H1 (cell line): ENCODE measurements at places on chromosomes 6 and 20.

- no peak for DNase-seq
Measured at GRCh38 chr6:155123520-155123919, 128.4 kb downstream of the TIAM2 start.

GRCh38 chr20:37469531-37469930, 51.5 kb upstream of the NNAT start:
- DNase-seq = no peak

- DNase-seq = peak; percentile 31
Measured at GRCh38 chr6:161618831-161619454, 345.1 kb upstream of the AGPAT4 start.

- no peak for DNase-seq
Measured at GRCh38 chr6:75642311-75642710, 40.6 kb downstream of the SENP6 start.

GRCh38 chr20:39877788-39878187, 811.2 kb downstream of the MAFB start:
- DNase-seq = no peak

- DNase-seq = no peak
Measured at GRCh38 chr6:8084586-8084985, 17.8 kb downstream of the EEF1E1 start.

DNA sequence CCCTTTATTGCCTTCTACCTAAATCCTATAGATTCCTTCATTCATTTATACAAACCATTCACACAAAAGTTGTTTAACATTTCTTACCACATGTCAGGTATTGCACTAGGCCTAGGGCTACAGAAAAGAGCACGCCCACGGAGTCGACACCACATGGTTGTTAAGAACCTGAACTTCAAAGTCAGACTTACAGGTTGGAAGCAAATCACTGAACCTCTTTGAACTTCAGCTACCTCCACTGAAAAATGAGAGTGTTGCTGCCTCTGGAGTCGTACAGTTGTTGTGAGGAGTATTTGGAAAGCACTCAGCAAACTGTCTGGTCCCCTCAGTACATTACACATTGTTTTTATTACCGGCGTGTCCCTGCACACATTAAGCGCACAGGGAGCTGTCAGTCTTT, 3.3 kb upstream of the SLPI start:
- DNase-seq = no peak

GRCh38 chr6:160960839-160961238, 30.7 kb upstream of the MAP3K4 start:
- DNase-seq = no peak

- no peak for DNase-seq
Measured at GRCh38 chr20:40575851-40576250, 113.2 kb downstream of the MAFB start.

GRCh38 chr6:130827247-130828149, at the start of gene SMLR1:
Gene SMLR1 (plus strand): TSS chr6:130827406. CDS start chr6:130827414, 8 bp downstream.
- no peak for DNase-seq

GRCh38 chr6:139841794-139842215, 467.4 kb upstream of the CITED2 start:
- no peak for DNase-seq

- no peak for DNase-seq
Measured at GRCh38 chr6:55882718-55883569, 7.6 kb upstream of the BMP5 start.

DNA sequence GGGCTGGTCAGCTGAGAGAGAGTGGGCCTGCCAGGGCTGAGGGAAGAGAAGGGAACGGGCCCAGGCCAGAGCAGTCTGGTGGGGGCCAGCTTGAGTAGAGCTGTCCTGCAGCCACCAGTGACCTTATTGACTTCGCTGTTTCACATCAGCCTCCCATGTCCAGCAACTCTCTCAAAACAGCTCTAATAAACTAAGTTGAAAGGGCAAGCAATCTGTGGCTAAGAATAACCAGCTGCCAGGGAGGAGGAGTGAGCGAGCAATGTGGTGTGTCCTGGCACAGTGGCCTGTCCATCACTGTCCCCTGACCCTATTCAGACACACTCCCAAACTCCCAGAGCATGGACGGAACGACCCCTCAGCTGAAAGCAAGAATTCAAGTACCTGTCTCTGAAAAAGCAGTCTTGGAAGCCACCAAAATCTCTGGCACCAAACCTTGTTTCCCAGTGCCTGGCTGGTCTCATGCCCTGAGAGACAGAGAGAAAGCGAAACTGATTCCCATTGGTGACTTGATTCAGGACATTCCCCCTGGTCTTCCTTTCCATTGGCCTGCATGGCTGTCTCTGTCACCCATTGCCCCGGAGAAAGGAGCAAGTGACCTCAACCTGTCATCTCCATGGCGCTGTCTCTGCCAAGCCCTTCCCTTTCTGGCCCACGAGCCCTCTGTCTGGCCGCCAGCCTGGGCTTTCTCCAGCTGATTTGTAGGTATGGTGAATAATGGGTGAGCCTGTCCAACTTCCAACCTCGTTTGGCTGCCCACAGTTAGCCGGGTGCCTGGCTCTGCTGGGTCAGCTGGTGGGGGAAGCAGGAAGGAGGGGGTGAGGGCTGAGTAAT, at the start of gene DDO:
TSS of gene DDO (minus strand) at position 490 of the 831 bp plus-strand sequence. CDS start 2,113 bp downstream, outside the sequence.
- DNase-seq = no peak

GRCh38 chr6:88982720-88983119, 19.3 kb upstream of the RNGTT start:
- no peak for DNase-seq

DNA sequence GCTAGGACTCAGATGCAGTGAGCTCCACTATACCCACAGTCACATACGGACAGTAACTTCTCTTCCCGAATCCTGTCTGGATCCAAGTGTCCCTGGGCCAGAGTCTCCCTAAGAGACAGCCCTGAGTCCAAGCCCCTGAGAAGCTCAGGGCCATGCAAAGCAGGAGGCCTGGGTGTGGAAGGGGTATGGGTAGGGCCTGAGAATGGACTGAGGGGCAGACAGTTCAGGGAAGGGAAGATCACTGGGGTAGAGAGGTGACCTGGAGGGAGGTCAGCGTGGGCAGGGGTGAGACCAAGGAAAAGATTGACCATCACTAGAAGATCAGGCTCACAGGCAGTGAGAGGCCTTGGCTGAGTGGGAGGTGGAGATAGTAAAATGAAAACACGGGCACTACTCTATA, 8.8 kb downstream of the RPS6KA2 start:
- DNase-seq = no peak

DNA sequence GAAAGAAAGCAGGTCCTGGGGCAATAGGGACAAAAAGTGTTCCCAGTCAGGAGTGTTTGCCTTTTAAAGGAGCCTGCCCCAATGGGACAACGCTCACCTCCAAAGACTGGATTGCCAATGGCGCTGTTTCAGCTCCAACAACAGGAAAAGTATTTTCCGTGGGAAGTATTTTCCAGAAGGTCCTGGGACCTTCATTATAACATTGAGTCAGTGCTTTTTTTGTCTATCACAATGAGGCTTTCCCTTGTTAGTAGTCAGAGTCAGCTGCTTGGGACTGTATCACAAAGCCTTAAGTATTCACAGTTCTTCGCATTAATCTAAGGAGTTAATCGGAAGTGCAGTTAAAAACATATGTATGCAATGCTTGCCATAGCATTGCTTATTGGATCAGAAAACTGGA, 17.3 kb downstream of the TRAF3IP2 start:
- DNase-seq = no peak

- DNase-seq = no peak
Measured at GRCh38 chr20:19713822-19714578, 44.1 kb upstream of the RIN2 start.

GRCh38 chr6:71289039-71289801, 609 bp downstream of the OGFRL1 start:
- DNase-seq = no peak

- DNase-seq = no peak
Measured at GRCh38 chr20:3081641-3082040, 2.9 kb downstream of the AVP start.

DNA sequence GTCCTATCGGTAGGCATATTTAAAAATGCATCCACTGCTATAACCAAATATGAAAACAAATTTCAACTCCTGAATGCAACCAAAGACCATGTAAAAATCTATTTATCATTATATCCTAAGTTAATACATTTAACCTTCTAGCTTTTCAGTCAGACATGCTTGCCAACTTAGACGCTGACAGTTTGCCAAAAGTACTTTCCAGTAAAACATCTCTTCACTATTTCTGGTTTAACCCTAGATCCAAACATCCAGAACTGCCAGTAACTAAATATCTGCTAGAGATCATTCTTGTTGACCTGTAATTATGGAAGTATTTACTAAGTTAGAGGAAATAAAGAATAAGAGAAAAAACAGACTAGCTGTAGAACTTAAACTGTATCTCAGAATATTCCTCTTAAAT, 210.2 kb upstream of the THEMIS start:
- DNase-seq = no peak

GRCh38 chr20:50724851-50725723, 6.3 kb upstream of the PARD6B start:
- no peak for DNase-seq

- DNase-seq = no peak
Measured at GRCh38 chr6:45148278-45148677, 179.9 kb upstream of the RUNX2 start.

DNA sequence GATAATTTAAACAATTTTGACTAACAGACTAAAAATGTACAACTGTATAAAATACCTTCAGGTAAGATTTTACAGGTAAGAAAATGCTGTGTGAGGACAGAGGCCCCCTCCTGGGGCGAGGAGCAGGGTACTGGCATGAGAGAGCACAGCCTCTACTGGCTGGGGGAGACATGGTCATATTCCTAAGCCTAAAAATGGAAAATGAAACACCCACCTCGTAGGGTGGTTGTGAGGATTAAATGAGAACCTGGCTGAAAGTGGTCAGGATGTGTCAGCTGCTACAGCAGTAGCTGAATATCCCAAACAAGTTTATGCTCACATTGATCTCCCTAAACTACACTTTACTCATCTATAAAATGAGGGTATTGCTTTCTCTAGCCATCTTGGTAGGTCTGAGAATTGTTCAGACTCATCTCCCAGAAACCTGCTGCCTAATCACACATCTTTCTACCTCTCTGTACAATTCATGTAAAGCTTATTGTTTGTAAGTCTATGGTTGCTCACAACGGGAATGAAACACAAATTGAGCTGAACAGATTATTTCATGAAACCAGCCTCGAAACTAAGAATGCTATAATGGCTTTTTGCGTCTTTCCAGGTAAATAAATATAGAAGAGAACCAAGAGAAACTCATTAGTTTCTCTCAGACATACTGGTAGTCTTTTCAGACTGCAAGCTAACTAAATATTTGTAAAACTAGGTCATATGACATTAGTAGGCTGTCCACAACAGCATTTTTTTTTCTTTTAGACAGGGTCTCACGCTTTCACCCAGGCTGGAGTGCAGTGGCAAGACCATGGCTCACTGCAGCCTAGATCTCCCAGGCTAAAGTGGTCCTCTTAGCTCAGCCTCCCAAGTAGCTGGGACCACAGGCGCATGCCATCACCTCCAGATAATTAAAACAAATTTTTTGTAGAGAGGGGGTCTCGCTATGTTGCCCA, 69.6 kb downstream of the POPDC3 start:
- DNase-seq = no peak

DNA sequence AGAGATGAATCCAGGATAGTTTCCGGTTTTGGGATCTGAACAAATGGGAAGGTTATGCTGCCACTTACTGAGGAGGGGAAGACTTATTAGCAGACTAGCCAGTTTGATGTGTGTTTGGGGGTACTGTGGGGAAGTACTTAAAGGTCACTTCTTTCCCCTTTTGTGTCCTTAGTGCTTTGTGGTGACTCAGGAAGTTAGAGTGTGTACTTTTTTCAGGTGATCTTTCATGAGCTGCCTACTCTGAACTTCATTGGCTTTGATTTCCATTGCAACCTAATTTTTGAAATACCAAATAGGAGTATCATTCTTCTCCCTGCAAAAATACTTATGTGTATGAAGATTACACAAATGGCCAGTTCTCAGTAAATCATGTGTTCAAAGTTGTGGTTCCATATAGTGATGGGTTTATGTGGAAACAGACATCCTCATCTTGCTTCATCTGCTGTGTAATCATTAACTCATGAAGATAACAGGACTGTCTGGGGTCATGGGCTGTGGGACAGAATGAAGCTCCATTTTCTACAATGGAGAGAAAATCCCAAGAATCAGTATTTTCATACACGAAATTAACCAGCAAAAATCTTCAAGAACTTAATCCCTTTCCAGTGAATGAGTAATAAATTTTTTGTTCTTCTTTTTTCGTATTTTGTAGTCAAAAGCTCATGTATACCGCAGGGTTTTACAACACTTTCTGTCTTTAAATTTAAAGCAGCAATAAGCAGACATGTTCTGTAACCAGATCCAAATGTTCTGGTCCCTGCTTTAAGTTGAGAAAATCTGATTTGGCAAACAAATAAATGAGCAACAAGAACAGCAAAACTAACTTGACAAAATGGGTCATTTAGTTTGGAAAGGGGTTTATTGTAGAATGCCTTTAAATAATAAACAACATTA, 272.2 kb upstream of the FLRT3 start:
- DNase-seq = no peak

DNA sequence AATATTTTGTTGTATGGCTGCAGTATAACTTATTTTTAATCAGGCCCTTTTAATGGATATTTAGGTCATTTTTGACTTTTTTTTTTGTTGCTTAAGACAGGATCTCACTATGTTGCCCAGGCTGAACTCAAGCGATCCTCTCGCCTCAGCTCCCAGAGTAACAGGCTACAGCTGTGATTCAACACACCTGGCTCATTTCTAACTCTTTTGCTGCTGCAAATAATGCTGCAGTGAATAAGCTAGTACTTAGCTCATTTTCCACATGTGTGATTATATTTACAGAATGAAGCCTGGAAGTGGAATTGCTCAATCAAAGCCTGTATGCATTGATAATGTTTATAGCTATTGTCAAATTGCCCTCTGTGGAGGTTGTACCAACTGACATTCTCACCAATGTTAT, 1.1 kb downstream of the GTSF1L start:
- no peak for DNase-seq

GRCh38 chr20:23164176-23164601, 78.1 kb upstream of the CD93 start:
- DNase-seq = no peak

DNA sequence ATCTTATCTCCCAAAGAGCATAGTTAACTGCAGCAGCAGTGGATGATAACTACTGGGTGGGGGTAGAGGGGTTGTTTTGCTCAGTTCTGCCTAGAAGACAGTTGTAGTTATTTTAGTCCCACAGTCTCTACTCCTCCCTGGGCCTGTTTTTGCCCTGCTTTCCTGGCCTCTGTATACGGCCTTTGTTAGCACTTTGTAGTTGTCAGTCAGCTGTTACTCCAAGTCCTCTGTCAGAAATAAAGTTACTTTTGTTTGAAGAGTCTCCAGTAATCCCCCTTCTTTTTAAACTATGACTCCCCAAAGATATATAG, 113.9 kb downstream of the SLC16A10 start:
- DNase-seq = no peak

DNA sequence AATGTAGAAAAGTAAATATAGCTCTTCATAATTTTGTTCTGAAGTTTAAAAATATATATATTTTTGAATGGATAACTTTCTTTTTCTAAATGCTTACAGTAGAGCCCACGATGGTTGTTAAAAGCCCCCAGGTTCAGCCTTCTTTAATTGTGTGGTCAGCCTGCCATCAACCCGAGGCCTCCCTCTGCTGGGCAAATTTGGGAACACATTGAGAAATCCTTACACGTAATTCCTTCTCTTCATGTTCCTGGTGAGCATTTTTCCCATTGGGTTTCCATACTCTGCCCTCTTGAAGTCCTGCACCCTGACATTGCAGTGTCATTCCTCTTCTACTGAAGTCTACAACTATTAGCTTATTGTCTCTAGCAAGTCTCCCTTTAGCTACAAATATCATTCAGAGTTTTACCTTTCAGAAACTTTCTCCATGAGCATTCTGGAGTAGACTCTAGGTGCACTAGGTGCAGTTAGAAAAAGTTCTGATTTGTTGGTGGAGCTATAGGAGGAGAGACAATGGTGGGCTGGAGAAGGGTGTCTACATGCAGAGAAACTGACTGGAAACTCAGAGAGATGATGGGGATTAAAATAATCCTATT, 40.6 kb downstream of the TRIM38 start:
- no peak for DNase-seq
